NCI-H69 (cell line): ENCODE measurements at places on chromosomes 1 and 21.
A peak's percentile ranks its signal among the peaks of the same experiment; 100 is the strongest.

- peak; percentile 13 for DNase-seq
These were observed 7.7 kb downstream of the RPE65 start for GRCh38 chr1:68442006-68442405.

- no peak for DNase-seq
These were observed 2.8 kb downstream of the PERM1 start for GRCh38 chr1:978835-979743.

DNA sequence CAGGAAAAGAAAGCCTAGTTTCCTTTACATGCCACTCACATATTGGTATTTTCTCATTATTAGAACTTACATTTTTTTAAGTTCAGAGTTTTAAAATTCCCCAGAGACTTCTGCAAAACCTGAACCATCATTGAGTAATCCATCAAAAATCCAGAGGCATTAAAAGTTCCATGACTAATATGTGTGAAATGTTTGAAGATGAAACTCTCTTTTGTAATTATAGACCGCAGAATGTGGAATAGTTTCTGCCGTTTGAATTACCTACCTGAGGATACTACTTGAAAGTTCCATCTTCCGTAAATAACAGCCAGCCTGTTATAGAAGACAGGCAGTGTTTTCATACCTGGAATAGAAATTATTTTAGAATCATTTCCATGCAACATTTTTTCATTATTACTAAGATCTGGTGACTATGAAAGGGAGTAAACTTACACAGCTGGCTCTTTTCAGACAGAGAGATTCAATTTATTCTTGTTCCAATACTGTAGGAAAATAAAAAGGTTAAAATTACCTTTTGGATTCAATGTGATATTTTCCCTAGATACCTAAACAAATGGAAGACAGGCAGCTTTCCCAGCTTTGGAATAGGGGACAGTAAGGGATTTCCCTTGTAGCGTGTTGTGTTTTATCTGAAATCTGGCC is 131.4 kb downstream of the ST6GALNAC5 start:
- DNase-seq, result no peak

GRCh38 chr1:12383786-12384185 is 154.0 kb downstream of the VPS13D start:
- DNase-seq, result no peak

GRCh38 chr1:115828101-115829022 is 12.6 kb downstream of the NHLH2 start:
- peak; percentile 70 for DNase-seq

DNA sequence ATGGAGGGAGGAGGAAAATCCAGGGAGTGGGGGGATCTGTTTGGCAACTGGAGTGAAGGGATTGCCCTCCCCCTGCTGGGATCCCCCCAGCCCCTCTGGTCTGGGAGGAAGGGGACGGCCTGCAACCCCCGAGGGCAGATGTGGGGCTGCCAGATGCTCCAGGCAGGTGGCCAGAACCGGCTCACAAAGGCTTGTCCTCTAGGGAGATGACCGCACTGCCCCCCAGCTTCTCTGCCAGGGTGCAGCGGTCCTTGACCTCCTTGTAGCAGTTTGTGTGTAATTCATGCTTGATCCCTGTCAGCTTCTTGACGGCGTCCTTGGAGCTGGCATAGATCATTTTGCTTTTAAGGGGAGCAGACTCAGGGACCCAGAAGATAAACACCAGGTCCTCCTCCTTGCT is 69.2 kb downstream of the ROR1 start:
- DNase-seq, result peak; percentile 45

GRCh38 chr1:55938376-55938850 is 641.0 kb downstream of the PLPP3 start:
- no peak for DNase-seq

DNA sequence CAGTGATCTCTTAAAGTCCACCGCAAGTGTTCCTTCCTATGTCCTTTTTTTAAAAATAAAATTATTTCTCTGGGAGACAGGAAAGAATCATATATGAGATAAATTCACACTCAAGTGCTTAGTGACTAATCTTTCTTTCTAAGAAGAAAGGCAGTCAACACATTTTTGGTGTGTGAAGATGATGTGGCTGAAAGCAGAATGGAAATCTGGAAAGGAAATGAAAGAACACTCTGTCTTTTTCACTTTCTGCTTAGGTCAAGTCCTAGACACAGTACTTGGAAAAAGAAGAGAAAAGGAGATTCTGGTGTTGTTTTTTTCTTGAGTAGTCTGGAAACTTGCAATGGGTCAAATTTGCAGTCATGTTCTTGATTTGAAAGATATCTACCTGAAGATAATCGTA is 45.5 kb upstream of the PRRX1 start:
- no peak for DNase-seq

- DNase-seq, result peak; percentile 94
These were observed 5.1 kb upstream of the ZNF326 start for GRCh38 chr1:89989799-89990198.

- DNase-seq, result no peak
These were observed 412 bp downstream of the GPR25 start for GRCh38 chr1:200873116-200873670.
